DMS153 (cell line): ENCODE measurements at places on chromosomes 2 and 18.

GRCh38 chr2:102358496-102358895, 2.9 kb downstream of the IL18R1 start:
- DNase-seq: no peak

DNA sequence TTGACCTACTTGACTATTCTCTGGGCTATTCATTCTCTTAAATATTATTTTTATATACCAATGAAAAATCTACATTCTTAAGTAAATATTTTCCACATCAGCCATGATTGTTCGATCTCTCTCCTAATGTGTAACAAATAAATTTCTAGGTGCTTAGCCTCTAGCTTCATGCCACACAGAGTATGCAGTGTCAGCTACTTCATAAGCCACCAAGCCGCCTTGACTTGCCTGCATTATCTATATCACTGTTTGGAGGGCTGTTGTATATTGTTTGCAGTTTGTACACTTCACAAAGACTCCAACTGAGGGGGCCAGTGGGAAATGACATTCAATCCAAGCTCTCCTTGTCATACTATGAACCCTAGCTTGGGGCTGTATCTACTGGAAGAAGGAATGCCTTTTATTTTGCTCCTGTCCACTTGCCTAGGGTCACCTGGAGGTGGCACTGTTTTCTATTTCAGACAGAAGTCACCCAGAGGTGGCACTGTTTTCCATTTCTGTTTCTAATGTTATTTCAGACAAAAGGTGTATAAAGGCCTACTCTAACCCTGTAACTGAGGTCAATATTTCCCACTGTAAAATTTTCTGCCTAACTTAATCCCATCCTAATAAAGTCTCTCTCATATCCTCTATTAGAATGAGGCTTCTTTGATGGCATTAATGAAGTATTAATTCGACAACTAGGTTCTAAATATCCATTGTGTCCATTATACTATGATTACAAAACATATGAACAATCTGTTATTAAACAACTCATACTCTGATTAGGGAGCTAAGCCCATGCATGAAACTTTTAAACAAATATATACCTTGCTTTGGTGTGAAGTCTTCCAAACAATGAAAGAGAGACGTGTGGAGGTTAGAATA, 36.4 kb downstream of the COL5A2 start:
- DNase-seq: no peak

- no peak for DNase-seq
Observed at GRCh38 chr2:218393750-218394290, 5.8 kb upstream of the CTDSP1 start.

DNA sequence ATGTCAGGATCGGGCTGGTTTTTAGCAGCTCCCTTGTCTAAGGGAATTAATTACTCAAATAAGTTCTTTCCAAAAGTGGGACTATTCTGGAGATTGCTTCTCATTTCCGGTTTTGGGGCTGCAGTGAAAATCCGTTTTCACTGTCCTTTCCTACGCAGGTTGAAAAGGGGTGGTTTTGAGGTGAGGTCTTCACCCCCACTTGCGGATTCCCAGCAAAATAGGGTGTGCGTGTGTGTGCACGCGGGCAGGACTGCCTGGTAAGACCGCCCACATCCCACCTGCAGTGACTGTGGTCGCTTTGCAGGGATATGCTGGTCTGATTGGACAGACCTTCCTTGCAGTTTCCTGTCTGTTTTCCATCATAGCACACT, 472 bp upstream of the PLEKHM3 start:
- no peak for DNase-seq

DNA sequence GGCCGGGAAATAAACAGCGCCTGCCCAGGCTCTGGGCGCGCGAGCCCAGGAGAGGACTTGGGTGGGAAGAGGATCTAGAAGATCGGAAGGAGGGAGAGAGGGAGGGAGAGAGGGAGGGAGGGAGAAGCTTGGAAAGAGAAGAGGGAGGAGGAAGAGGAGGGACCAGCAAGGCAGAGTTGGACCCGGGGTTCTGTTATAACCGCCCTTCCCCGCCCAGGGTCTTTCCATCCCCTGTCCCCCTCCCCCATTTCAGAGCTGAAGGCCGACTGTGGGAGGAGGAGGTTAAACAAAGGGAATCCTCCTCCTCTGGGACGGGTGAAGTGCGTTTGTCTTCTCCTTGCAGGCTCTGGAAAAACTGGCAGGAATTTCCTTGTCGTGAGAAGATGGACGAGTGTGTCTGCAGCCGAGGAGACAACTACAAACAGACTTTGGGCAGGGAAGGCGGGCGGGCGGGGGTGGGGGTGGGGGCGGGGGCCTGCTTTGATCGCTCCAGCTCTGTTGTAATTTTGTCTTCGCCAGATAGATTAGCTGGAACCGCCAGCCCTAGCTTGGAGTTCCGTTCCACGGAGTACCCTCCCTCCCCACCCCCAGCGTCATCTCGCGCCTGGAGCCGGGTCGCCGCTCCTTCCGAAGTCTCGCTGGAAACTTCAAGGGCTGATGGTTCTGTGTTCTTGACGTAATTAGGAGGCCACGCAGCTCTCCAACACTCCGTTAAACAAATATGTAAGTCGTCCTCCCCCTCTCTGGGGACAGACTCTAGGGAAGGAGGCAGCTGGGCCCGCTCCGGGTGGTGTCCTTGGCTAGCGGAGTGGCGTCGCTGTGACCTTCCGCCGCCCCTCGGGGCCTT, 6.4 kb upstream of the SP9 start:
- no peak for DNase-seq

DNA sequence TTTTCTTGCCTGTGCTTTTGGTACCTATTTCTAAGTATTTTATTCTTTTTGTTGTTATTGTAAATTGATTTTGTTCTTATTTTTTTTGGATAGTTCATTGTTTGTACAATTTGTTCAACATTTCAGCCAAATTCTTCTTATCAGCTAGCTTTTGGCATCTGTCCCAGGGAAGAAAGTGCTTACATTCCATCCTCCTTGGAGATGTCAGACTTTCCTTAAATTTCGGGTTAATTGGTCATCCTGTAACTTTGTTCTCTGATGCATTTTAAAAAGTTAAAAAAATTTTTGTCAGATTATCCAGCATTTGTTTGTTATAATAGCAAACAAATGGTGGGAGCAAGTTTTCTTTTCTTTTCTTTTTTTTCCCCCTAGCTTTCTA, 60.3 kb downstream of the PTH2R start:
- DNase-seq: no peak

DNA sequence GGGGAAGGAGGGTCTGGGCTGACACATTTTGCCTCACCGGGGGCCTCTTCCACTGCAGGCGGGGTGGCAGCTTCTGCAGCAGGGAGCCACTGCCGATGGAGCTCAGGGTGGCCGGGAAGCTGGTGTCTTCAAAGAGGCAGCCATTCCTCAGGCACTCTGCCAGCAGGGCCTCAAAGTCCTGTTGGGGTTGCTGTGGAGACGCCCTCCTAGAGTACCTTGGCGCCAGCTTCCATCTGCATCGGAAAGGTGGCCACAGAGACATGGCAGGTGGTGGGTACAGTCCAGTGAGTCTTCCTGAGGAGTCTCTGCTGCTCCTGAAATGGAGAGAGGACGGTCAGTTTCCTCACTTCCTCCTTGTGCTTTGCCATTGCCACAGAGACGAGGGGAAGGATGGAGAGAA, 12.1 kb downstream of the CAPN14 start:
- DNase-seq: no peak
